ENCODE measurements at places on chromosomes 7 and 10.

GRCh38 chr10:45428611-45429510 lies 54.8 kb downstream of the ALOX5 start:
- no peak for DNase-seq

DNA sequence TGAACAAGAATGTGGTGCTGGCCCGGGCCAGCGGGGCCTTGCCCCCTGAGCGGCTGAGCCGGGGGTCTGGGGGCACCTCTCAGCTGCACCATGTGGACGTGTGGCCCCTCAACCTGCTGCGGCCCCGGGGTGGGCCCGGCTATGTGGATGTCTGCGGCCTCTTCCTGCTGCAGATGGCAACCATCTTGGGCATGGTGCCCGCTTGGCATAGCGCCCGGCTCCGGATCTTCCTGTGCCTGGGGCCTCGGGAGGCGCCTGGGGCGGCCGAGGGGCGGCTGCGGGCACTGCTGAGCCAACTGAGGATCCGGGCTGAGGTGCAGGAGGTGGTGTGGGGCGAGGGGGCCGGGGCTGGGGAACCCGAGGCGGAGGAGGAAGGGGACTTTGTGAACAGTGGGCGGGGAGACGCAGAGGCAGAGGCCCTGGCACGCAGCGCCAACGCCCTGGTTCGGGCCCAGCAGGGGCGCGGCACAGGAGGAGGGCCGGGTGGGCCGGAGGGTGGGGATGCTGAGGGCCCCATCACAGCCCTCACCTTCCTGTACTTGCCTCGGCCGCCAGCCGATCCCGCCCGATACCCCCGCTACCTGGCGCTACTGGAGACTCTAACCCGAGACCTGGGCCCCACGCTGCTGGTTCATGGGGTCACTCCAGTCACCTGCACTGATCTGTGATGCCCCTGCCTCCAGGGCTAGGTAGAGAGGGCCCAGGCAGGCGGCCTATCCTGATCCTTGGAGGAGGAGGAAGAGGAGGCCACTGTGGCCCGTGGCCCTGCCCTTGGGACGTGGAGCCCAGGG lies 1.1 kb upstream of the TRIP6 start:
- no peak for DNase-seq

GRCh38 chr7:158867214-158867984 lies 11.0 kb downstream of the DYNC2I1 start:
- DNase-seq = no peak

DNA sequence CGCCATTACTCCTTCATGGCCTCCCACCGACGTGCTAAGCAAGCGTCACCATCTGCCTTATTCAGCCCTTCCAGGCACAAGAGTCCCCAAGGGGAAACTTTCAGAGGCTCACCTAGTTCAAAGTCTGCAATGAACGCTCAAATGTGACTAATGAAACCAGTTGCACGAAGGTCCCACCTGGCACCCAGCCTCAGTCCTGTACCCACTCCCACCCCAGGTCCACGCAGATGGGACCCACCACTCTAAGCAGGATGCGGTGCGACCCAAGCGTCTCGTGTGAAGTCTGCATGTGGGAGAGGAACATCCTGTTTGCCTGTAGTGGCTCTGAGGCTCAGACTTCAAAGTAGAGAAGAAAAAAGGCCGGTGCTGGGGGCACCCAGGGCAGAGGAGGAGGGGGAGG lies 40.3 kb downstream of the RGS10 start:
- DNase-seq = peak; percentile 78
